ENCODE measurements at places on chromosomes 5 and 9. TPM values are rescaled to one million over a fixed set of nuclear protein-coding genes. Genes with fewer than 3 reads are reported as not detected.

SPAAR gene
- polyA plus RNA-seq = not detected

ADAMTSL2 gene
- polyA plus RNA-seq = not detected

ENTPD8 gene
- polyA plus RNA-seq = not detected

ARHGEF28 gene
- not detected for polyA plus RNA-seq

CARTPT gene
- not detected for polyA plus RNA-seq

OR2V1 gene
- polyA plus RNA-seq = not detected

CD72 gene
- polyA plus RNA-seq = 51.9 TPM

TNFSF15 gene
- 0.03 TPM for polyA plus RNA-seq
